ENCODE measurements at places on chromosomes 2 and 18.
A peak's percentile ranks its signal among the peaks of the same experiment; 100 is the strongest.

DNA sequence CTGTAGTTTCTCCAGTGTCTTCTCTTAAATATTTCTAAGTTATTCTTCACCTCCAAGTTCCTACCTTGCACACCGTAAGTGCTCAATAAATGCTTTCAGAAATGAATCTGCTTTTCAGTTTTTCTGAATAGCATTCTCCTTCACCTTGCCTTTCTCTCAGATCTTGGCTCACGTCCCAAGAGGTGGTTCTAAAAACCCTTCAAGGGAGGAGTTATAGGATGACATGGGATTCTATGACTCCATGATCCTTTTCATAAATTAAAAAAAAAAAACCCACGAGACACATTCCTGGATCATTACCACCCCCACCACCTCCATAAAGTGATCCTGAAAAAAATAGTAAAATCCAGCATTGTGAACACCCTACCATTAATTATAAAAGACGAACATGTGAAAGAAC is 11.7 kb downstream of the KCTD1 start:
- DNase-seq: no peak

DNA sequence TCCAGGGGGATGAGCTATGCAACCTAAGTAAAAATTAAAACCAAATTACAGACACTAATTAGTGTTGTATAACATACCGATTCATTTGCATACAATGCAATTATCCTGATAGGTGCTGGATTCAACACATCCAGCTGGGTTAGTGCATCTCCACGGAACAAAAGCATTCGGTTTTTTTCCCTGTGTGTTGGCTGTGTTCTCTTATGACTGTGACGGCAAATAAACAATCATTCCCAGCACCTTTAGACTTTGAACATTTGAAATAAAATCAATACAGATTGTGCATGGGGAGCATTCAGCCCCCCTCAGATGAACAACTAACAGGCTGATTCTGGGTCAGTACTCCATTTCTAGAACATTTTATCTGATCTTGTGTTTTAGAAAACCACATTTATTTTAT is 22.7 kb downstream of the FAM124B start:
- DNase-seq: no peak

GRCh38 chr2:6203291-6203959 is 511.2 kb downstream of the SOX11 start:
- DNase-seq: no peak

- no peak for DNase-seq
These were observed 237.5 kb downstream of the TWIST2 start for GRCh38 chr2:239085201-239085992.

GRCh38 chr2:195498176-195498575 is 158.8 kb upstream of the SLC39A10 start:
- DNase-seq: peak; percentile 12

DNA sequence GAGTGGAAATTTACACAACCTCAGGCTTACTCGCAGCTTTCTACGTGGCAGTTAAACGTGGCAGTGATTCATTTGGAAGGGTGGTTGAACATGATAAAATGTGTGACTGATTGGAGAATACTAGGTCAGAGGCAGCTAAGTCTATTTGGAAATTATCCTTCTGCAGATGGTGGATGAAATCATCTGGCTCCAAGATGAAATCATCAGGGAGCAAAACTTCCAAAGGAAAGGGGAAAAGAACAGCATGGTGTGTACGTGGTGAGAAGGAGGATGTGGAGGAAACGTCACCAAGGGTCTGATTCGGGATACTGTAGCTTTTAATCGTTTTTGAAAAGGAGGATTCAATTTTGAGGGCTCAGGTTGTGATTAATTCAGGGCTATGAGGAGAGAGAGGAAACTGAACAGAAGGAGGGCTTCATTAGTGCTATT is 47.9 kb downstream of the COL3A1 start:
- peak; percentile 21 for DNase-seq

GRCh38 chr2:197124639-197125390 is 185.8 kb downstream of the ANKRD44 start:
- DNase-seq: no peak

DNA sequence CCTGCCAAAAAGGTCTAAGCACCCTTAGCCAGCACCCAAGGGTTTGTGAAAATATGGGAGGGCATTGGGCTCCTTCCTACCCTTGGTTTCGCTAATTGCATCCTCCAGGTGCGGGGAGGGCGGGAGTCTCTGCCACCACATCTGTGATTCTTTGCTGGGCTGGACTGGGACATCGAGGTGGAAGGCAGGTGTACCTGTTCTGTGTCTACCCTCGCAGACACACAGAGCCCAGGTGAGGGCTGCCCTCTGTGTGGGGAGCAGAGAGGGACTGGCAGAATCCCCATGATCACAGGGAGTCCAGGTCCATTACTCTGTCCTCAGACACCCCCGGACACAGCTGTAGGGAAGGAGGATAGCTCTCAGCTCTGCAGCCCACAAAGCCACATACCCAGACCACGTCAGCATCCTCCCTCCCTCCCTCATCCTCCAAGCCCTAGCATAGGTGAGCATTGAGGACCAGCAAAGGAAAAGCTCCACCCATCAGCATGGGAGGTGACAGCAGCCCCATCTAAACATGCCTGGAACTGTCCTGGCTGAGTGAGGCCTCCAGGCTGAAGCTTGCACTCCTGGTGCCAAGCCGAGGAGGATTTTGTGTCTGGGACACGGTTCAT is 49.8 kb downstream of the PLB1 start:
- no peak for DNase-seq

DNA sequence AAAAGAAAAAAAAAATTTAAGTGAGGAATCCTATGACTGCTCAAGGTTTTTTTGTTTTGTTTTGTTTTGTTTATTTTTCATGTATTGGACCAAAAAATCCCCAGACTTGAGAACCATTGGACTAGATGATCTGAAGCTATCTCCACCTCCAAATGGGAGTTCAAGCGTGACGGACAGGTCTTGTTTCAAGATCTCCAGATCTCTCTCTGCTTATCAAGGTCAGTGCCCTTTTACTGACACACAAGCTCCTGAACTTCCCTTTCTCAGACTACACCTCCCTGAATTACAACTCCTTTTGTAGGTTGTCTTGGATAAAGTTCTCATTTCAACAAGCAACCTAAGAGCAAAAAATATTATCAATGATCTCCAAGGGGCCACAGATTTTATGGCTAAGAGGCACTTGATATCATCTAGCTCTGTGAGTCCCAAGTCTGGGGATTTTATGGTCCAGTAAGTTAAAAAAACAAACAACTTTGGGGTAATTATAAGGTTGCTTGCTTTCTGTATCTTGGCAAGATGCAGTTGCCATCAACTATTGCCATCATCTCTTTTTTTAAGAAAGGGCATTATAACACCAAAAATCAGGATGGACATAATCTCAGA is 396.0 kb upstream of the ATP5MC3 start:
- no peak for DNase-seq

- DNase-seq: no peak
These were observed 316 bp downstream of the WDR12 start for GRCh38 chr2:202911203-202911511.

GRCh38 chr2:21231985-21232384 is 108.2 kb downstream of the TDRD15 start:
- DNase-seq: no peak

GRCh38 chr2:147824620-147825019 is 20.2 kb upstream of the ACVR2A start:
- DNase-seq: no peak

DNA sequence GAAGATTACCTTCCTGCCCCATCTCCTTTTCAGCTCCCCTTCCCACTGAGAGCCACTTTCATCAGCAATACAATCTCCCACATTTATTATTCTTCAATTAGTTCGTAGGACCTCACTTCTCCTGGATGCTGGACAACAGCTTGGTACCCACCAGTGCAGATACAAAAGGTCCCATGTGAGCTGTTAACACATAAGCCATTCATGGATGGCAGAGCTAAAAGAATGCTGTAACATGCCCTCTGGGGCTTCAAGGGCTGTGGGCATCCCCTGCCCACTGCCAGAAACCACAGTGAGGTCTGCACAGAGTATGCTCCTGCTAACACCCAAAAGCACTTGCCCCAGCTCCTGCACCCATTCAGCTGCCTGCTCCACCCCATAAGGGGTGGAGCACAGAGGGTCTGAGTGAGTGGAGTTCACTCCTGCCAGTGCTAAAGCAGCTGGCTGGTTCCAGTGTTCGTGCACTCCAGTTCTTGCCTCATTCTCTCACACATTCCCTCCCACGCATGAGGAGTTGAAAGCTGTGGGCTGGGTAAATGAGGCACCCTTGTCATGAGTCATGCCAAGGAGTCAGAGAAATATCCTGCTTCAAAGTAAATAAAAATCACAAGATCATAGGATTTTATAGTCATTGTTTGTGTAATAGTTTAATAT is 305.9 kb upstream of the TMEFF2 start:
- peak; percentile 71 for DNase-seq

GRCh38 chr2:147980940-147981528 is 39.5 kb downstream of the ORC4 start:
- DNase-seq: no peak

DNA sequence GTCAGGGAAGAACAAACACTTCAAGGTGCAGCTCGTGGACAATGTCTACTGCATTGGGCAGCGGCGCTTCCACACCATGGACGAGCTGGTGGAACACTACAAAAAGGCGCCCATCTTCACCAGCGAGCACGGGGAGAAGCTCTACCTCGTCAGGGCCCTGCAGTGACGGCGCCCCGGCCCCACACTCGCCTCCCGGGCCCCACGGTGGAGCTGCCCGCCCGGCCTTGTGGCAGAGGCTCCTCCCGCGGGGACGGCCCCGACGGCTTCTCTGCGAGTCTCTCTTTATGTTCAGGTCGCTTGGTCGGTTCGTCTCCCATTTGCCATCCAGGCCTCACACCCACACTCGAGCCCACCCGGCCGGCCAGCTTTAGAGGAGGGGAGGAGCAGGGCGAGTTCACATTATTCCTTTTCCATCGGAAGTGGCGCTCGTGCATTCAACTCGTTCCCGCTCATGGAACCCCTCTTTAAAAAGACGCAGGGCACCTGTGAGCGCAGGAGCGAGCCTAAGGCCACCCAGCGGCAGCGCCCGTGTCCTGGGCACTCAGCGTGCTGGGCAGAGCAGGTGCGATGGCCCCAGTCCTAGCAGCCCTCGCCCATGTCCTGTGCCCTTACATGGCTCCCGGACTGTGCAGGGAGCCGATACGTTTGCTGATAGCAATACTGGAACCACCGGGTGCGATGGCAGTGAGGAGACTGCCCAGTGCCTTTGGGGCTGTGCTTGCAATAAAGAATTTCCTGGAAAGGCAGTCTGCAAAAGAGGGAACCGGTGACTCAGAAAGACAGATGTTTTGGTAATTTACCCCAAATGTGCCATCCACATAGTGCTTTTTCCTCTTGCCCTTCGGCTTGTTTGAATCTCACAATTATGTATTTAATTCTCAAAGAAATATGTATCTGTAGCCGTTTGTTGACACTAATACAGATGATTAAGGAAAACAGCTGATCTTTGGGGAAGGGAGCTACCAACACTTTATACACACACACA is 148.6 kb downstream of the NCK2 start:
- no peak for DNase-seq

- DNase-seq: peak; percentile 40
These were observed 40.0 kb upstream of the MCM6 start for GRCh38 chr2:135916207-135916606.

DNA sequence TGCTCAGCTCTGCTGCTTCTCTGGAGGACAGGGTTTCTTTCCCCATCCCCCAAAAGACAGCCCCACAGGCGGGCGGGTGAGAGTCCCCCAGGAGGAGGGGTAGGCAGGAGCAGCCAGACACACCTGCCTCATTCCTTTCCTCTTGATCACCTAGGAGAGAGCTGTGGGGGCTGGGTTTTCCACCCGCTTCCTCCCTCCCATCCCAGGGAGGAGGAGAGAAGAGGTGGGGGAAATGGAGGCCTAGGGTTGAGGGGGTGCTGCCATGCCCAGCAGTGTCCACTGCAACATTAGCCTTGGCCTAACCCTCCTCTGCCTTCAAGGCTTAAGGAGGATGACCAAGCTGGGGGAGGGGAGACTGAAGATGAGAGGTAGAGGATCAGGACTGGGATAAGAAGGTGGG is 14.7 kb downstream of the WNT10A start:
- no peak for DNase-seq

DNA sequence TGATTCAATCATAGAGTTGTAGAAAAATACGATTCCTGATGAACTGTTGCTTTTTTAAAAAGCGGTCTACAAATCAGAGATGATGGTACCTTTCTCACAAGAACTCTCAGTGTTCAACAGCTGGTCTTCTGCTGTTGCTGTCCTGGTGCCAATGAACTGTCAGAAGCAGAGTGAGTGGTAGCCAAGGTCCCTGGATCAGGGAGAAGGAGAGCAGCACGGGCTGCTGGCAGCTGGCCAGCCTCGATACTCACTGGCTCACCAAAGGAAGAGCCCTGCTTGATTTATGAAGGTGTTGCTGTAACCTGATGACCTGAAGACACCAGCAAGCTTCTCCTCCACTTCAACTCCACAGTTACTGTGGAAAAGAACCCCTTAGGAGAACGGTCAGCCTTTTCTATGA is 300.8 kb upstream of the SOX11 start:
- DNase-seq: peak; percentile 8

GRCh38 chr2:160351956-160352355 is 141.7 kb downstream of the RBMS1 start:
- peak; percentile 42 for DNase-seq

GRCh38 chr2:45209302-45209701 is 200.1 kb upstream of the SIX2 start:
- DNase-seq: no peak

Measured in A172 (cell line).